ENCODE measurements at places on chromosomes 1 and 21.

GRCh38 chr1:47995306-47996050 is 1.7 kb downstream of the TRABD2B start:
- DNase-seq = no peak

GRCh38 chr1:56074007-56074651 is 505.2 kb downstream of the PLPP3 start:
- DNase-seq = no peak

DNA sequence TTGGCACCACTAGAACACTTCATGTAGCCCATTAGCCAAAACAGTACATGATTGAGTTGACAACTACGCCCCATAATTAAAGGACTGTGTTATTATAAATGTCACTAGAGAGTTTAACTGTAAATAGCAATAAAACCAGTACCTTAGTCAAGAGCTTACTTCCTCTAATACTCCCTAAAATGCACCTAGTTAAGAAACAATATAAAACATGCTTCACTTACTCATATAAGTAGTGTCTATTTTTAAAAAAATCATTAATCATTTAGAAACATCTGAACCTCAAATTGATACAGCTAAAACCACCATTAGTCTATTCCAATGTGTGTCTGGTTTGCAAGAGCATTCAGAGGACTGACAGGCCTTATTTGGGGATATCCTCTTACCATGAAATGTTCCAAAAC is 25.3 kb downstream of the PTP4A2 start:
- DNase-seq = no peak

DNA sequence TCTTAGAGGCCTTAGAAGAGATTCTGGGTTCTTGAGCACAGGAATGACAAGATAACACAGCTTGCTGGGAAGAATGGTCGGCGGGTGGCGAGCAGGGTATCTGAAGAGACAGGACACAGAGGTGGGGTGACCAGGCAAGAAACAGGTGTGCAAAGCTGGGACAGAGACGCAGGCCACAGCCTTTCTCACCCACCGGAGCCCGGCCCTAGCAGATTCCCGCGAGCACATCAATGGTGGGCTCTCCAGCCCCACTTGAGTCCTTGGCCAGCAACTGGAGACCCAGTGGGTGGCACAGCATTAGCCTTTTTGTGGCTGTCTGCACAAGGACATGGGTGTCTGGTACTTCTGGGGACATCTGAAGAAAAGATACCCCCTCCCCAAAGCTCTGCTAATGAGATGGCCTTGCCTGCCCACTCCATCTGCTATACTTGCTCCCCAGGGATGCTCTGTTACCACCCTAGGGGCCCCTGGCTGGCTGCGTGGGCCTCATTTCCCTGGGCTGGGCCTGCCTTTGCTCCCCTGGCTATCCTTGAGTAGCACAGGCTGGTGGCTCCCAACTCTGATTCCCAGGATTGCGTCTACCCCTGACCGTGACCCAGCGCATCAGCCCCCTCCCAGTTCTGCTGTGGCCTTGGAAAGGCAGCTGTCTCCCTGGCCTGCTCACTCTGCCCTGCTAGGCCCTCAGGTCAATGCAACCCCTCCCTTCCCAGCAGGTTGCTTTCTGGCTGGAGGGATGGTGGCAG is 127.2 kb upstream of the ADAR start:
- no peak for DNase-seq

GRCh38 chr1:47755101-47755990 is 241.8 kb downstream of the TRABD2B start:
- no peak for DNase-seq

DNA sequence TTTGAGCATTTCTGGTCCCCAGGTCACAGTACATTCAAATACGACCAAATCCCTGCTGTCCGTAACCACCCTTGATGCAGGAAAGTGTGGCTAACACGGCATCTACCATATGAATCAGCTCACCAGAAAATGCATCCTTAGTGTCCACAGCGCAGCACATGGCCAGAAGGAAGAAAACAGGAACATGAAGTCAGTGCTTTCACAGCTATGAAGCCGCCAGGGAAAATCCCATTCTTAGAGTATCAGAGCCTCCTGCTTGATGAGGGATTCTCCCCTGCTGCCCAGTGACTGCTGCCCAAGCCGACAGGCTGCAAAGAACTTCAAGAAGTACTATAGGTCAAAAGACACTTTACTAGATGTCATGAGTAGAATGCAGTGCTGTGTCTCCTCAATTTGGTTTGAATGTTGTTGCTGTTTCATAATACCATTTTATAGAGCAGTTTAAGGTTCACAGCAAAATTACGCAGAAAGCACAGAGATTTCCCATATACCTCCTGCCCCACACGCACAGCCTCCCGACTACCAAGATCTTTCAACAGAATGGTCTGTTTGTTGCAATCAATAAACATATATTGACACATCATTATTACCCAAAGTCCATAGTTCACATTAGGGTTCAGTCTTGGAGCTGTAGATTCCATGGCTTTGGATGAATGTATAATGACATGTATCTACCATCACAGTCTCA is 14.5 kb downstream of the TIAM1 start:
- DNase-seq = no peak
